Activated CD4-positive, alpha-beta T cell treated with anti-CD3 and anti-CD28 coated beads, Interleukin-2, amount 50 U/mL, for 48 hours (primary cell): ENCODE measurements at places on chromosomes 3 and 15.

DNA sequence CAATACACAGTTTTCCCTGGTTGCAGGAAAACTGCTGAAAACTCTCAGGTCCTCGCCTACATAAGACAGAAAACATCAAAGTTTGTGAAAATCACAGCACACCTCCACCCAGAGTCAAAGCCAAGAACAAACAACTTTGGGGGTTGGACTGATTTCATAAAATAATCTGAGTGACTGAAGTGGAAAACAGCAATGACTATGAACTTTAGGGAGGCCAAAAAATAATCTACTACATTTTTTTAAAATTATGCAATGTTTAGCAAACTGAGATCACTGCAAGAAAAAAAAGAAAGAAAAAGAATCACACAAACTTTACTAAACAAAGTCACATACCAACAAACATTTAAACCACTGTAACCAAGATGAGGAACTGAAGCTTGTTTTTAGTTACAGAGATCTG lies 15.9 kb upstream of the FOXP1 start:
- no peak for DNase-seq

DNA sequence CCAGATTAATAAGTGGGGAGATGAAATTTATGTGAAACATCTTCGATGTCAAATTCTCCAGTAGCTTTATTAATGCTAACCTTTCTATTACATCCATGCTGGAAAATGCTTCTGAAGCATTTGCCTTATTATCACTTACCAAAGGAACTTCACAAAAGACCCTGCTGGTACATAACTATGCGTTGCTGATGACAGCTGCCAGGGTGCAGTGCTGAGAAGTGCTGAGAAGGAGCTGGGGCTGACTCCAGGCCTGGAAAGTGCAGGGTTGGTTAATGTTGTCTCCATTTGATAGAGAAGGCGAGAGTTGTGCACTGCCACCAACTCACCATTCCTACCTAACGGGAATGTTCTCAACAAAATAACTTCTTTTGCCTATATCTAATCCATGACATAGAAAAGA lies 736.0 kb upstream of the NR2F2 start:
- DNase-seq, result no peak

DNA sequence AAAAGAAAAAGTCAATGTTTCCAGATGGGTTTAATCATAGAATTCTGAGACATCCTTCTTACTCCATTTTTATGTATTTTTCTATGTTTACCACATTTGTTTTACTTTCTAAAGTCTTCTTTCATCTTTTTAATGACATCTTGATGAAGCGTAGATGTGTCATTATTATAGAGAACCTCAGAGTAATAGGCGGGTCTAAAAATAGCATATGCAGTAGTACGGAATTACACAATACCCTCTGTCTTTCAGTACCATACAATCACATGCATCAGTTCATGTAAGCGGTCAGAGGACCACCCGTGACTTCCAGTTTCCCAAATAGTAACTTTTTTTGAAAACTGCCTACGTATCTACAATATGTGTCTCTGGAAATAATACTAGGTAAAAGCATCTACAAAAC lies 224.0 kb downstream of the PLOD2 start:
- no peak for DNase-seq

DNA sequence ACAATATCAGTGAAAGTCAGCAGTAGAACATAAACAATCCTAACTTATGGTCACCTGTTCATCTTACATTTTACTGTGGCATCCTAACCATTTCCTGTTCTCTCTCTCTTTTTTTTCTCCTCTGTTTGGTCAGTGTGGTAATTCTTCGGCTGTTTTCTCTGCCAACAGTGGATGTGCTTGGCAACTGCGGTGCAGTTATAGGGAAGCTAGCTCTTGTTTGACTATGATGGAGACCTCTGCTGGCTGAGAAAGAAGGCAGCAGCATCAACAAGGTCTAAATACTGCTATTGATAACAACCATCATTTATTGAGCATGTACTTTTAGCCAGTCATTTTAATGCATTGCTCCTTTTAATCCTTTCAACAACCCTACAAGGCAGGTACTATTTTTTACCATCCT lies 723 bp upstream of the DRD3 start:
- no peak for DNase-seq

- no peak for DNase-seq
Measured at GRCh38 chr3:183490653-183491052, 62.2 kb upstream of the MCF2L2 start.

- no peak for DNase-seq
Measured at GRCh38 chr3:42491881-42492507, 10.4 kb upstream of the VIPR1 start.

DNA sequence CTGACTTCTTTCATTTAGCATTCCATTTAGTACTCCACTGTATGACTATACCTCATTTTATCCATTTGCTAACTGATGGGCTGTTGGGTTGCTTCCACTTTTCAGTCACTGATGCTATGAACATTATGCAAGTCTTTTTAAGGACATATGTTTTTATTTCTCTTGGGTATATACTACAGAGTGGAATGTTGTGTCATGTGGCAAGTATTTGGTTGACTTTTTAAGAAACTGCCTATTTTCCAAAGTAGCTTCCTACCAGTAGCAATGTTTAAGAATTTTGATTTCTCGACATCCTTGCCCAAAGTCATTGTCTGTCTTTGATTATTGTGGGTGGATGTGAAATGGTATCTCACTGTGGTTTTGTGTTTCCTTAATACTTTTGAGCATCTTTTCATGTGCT lies 110.1 kb upstream of the TPM1 start:
- no peak for DNase-seq

GRCh38 chr15:57586661-57587424 lies 4.9 kb upstream of the MYZAP start:
- DNase-seq, result no peak

DNA sequence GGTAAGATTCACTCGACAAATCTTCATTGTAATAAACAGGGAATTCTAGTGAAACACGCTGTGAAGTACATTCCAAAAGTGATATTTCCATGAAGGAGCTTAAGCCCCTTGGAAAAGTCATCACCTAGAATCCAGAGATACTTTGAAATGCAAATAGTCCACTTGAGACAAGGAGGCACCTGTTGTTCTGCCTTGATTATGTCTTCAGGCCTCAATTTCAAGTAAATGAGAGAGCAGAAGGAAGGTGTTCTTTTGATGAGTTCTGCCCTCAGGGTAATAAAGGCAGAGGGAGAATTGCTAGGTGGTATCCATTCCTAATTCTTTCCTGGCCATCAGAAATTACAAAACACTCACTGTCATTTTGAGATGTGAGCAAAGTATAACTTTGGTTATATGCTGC lies 162.1 kb downstream of the CADM2 start:
- DNase-seq, result no peak

GRCh38 chr15:74427607-74428441 lies 5.9 kb downstream of the SEMA7A start:
- DNase-seq, result no peak

DNA sequence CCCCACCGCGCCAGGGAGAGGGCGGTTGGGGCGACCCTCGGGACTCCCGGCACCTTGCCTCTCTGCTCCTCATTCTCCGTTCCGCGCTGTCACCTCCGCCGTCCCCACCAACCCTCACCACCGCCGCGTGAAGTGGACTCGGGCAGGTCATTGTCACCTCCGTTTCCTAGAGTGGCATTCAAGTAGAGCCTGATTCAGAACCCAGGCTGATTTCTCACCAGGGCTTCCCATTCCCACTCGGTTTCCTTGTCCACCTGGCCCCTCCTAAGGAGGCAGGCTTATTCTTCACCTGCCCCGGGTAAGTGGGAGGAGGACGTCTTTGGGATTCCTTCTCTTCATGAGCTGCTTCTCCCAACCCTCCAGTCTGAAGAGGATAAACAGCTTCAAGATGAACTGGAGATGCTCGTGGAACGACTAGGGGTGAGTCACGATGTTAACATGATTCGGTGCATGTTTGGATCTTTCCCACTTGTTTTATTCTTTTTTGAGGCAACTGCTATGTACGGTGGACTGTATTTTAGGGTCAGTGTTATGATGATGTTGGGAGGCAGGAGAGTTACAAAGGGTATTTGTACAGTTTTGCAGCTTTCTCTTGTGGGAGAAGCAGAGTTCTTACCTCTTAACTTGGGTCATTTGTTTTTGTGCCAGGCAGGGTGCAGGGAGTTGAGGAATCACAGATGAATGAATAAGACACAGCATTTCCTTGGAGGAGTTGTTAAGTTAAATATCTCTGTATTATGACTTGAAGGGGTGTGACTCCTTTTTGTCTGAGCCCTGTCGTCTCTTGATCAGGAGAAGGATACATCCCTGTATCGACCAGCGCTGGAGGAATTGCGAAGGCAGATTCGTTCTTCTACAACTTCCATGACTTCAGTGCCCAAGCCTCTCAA lies 692 bp downstream of the PSMD2 start:
- no peak for DNase-seq

DNA sequence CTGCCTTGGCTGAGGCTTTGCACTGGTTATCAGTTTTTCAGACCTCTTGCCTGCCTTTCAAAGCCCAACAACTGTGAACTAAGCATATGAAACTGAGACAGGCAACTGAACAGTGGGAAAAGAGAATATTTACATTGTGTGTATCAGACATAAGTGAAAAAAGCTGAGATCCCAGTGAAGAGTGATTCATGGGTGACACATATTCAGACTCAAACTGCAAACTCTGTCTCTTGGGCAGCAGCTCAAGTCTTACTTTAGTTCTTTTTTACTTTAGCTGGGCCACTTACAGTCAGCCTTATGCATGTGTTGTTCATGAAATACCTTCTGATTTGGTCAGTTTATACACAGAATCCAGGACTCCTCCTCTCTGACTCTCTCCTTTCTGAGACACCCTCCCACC lies 19.2 kb downstream of the SUCLG2 start:
- DNase-seq, result no peak

- DNase-seq, result no peak
Measured at GRCh38 chr3:155334914-155335723, 41.6 kb upstream of the STRIT1 start.

- no peak for DNase-seq
Measured at GRCh38 chr3:158420654-158421396, 150.2 kb upstream of the MLF1 start.

GRCh38 chr15:87527416-87527815 lies 729.1 kb downstream of the NTRK3 start:
- no peak for DNase-seq

GRCh38 chr15:83275412-83275811 lies 9.1 kb downstream of the BNC1 start:
- no peak for DNase-seq

DNA sequence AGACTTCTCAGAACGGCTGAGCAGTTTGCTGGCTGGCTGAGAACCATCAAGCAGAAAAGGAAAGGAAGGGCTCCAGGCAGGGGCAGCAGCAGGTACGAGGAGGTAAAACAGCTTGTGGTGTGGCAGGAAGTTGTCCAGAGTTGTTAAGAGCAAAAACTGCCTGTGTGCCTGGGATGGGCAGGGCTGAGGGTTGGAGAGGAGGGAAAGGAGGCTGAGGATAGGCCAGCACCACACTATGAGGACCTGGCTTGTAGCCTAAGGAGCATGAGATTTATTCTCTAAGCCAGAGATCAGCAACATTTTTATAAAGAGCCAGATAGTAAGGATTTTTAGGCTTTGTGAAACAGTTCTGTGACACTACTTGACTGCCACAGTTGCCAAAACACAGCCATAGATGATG lies 8.0 kb downstream of the IGSF10 start:
- no peak for DNase-seq

DNA sequence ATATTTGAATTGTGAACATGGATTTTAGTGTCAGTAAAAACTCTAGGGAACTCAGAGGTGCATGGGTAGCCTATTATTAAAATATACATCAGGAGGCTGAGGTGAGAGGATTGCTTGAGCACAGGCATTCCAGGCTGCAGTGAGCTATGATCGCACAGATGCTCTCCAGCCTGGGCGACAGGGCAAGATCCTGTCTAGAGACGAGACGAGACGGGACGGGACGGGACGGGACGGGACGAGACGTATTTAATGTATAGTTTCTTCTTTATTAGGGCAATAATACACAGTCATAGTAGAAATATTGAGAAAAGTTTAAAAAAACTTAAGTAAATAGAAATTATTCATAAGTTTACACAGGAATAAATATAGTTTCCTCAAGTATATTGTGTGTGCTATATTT lies 89.3 kb downstream of the DIPK2A start:
- DNase-seq, result no peak

GRCh38 chr15:42082823-42083604 lies 11.3 kb downstream of the PLA2G4D start:
- no peak for DNase-seq

DNA sequence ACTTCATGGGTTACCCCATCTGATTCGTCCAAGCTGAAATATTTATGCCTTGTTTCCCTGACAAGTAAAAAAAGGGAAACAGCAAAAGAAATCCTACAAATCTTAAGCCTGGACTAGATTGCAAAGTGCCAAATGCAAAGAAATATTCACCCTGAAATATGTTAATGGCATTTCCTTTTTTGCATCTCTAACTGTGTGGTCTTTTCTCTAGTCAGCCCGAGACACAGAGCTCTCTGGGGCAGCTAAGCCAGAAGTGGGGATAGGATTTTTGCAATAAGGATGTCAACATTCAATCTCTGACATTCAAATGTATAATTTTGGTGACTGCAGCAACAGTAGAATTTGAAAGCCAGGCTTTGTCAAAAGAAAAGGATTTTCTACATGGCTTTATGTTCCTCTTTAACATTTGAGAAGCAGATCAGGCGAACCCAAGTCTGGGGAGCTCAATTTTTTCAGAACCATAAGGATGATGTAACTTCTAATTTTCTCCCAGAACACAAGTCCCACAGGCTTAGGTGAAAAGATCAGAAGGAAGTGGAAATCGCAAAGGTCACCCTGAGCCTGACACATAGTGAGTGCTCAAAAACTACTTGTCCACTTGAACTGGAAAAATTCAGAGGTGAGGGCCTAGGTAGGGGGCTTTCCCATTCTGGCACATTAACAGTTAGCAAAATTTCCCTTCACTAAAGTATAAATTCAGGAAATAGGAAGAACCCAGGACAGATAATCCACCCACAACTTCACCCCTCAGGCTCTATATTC lies 28.2 kb upstream of the KCNMB3 start:
- no peak for DNase-seq

GRCh38 chr3:187750513-187751123 lies 5.3 kb upstream of the BCL6 start:
- no peak for DNase-seq

- no peak for DNase-seq
Measured at GRCh38 chr15:82928711-82929110, 23.8 kb downstream of the HOMER2 start.

DNA sequence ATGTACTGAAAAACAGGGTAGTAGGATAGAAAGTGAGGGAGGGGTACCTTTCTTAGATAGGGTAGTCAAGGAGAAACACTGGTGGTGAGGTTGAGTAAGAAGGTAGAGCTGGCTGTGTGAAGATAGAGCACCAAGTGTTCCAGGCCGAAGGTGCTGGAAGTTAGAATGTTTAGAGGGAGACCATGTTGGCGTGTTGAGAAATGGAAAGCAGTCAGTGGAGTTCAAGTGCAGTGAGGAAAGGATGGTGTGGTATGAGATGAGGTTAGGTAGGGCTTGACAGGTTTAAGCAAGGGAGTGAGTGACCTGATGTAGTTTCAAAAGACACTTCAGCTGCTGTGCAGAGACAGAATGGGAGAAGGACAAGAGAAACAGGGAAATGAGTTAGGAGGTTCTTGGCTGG lies 54.2 kb upstream of the CHST2 start:
- no peak for DNase-seq
